ENCODE measurements at places on chromosomes 6 and 20.

DNA sequence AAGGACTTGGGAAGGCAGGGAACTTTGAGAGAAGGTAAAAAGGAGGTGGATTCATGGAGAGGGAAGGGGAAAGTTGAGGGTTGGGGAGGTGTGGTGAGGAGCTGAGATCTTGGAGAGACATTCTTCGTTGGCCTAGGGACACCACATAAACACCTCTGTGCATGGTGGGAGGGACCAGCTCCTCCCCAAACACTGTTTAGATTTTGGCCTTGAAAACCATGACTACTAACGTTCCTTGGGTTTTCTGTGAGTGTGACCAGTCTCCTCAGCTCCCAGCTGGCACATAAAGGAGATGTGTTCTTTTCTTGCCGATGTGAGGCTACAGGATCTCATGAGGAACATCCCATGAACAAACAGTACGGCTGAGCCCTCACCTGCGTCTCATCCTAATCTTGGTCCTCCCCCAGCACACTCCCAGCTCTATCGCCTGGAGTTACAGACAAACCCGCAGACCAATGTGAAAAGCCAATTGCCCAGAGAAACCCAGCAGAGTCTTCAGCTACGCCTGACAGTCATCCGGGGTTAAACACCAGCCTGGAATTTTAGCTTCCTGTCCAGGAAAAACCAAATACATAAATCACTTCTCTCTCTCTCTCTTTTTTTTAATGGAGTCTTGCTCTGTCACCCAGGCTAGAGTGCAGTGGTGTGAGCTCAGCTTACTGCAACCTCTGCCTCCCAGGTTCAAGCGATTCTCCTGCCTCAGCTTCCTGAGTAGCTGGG lies 22.0 kb upstream of the DDR1 start:
- no peak for DNase-seq

DNA sequence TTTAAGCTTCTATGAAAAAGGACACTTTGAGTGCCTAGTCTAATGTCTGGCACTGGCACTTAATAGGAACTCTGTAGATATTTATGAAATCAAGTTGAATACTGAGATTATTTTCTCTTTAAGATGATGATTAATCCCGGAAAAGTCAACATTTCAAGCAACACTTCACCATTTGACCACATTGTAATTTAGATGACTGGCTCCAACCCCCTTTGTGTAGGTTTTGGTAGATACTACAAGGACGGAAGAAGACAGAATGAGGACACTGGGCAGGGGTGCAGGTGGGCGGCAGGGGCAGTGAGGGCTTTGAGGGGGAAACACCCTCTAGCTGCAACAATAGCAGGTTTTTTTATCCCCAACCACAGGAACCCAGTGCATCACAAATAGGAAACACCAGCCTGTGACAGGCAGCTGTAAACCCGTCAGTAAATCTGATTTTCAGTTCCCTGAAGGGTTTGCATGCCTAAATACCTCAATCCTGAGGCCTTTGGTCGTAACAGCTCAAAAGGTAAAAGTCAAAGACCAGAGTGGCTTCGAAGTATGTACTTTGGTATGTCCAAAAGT lies 4.6 kb downstream of the DTNBP1 start:
- DNase-seq = no peak

GRCh38 chr6:104623052-104623690 lies 236.5 kb downstream of the HACE1 start:
- no peak for DNase-seq

GRCh38 chr6:106617302-106617701 lies 12.0 kb downstream of the RTN4IP1 start:
- DNase-seq = no peak

DNA sequence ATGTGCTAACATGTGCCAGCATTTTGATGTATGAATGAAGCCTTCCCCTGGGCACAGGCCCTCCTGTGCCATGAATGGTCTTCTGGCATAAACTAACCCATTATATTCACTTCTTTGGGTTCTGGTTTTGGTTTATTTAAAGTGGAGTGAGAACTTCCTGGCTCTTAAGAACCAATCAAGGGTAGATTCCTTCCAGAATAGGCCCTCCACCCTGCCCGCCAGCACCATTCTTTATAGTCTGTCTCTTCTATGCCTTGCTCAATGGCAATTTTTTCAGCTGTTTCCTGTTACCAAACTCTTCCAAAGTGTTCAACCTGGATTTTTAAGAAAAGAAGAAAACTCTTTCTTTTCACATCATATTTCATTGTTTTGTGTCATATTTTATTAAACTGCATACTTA lies 44.1 kb downstream of the VEGFA start:
- DNase-seq = no peak

- no peak for DNase-seq
These were observed 8.8 kb downstream of the BIRC7 start for GRCh38 chr20:63244468-63244867.

- no peak for DNase-seq
These were observed 9.0 kb downstream of the EXOC2 start for GRCh38 chr6:683742-684440.

- no peak for DNase-seq
These were observed 270.6 kb downstream of the FARS2 start for GRCh38 chr6:5531853-5532375.

DNA sequence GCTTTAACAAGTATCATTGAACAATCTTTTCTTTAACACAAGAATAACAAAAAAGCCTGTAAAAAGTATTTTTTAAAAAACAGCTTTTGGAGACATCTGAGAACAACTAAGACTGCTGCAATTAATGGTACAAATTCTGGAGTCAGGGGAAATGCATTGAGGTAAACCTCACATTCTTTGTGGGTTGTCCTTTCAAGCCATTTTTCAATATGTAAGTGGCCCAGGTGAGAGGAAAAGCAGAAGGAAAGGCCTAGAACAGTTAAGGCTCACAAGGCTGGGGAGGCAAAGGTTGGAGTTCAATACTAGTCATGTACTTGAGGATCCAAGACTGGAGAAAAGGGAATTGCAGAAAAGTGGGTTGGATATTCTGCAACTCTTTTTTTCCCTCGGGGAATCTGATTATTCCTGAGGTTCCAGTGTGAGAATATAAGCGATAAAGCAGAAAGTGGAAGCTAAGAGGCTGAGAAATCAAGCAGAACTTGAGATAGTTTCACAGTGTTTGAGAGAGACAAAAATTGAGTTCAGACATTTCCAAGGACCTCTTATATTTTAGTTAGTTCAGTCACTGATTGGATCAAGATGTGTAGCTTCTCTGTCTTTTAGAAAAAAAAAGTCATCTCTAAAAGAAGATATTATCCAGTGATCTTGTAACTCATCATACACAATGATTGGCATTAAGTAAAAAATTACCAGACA lies 25.0 kb upstream of the TXLNB start:
- DNase-seq = no peak

- DNase-seq = no peak
These were observed 23.5 kb downstream of the CEP250 start for GRCh38 chr20:35478804-35479472.

DNA sequence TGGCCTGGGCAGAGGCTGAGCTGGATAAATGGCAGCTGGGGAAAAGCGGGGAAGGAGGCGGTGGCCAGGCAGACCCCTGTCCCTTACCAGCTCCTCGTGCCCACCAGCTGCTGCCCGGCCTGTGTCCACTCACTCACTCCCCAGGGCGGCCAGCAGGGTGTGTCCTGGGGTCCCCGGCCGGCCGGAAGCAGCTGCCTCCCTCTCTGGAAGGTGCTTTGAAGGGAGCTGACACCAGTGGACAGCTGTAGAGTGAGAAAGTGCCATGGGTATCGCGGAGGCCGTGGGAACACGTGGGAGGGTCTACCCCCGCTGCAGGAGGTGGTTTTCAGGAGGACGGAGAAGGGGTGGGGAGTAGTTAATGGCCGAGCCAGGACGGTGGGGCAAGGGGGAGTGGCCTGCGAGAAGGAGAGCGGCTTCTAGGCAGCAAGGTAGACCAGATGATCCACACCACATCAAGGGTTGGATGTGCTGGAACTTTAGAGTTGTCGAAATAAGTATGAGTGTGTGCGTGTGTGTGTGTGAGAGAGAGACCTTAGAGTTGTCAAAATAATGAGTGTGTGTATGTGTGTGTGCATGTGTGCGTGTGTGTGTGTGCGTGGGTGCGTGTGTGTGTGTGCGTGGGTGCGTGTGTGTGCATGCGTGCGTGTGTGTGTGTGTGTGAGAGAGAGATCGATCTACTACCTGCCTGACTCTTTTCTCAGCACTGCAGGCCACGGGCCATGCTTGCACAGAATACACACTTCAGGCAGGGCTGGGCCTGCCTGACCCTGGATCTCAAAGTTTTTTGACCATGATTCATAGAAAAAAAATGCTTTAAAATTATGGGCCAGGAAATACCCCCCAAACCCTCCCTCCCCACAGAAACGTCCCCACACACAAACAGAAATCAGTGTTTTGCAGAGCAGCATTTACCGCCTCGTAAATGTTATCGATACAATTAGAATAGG lies 43.9 kb downstream of the CDH4 start:
- DNase-seq = no peak

DNA sequence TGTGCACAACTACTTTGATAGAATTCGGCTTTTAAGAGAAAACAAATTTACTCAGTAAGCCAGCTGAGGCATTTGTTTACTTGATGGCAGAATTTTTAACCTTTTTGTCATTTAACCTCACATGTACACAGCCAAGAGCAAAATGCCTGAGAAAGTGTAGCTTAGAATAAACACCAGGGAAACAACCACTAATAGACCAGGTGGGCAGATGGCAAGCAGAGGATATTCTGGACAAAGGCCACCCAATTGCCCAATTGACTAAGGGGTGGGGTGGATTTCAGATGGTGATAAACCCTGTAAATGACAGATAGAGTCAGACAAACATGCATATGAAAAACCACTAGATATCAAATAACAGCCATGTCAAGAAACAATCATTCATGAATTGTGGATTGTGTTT lies 190.7 kb upstream of the FBXL4 start:
- DNase-seq = no peak

DNA sequence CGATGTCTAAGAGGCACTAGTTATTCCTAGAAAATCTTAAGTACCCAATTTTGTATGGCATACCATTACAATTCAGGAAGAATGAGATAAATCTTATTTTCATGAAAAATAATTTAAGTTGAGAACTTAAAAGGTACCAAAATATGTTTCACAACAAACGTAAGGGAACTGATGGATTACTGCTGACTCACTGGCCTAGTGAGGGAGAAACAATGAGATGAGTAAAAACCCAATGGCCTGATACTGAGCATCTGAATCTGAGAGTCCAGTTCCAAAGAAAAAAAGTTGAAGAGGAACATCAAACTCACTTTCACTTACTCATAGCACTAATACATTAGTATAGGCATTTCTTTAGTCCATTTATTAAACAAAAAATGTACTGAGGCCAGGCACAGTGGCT lies 56.0 kb downstream of the MDN1 start:
- no peak for DNase-seq

DNA sequence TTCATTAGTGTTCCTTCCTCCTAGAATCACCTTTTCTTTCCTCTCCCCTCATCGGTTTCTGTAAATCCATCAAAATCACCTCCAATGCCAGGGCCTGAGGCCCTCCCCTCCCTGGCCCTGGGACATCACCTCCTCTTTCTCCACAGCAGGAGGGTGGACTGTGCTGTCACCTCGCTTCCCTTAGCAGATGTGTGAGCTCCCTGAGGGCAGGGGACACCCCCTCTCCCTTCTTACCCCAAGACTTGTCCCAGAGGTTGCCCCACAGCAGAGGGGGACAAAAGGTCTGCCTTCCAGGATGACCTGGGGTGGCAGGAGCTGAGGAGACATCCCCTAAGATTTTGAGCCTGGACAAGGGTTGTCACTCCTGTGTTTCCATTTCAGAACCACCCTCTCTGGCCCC lies 5.9 kb downstream of the ULBP1 start:
- DNase-seq = no peak

- DNase-seq = no peak
These were observed 272.0 kb upstream of the SLC35B3 start for GRCh38 chr6:8707369-8707768.

All from activated CD8-positive, alpha-beta memory T cell treated with anti-CD3 and anti-CD28 coated beads for 4 hours (primary cell).